GM12864 (cell line): ENCODE measurements at places on chromosomes 4 and X.

- no peak for DNase-seq
These were observed 119.0 kb downstream of the APBB2 start for GRCh38 chr4:41095192-41095872.

DNA sequence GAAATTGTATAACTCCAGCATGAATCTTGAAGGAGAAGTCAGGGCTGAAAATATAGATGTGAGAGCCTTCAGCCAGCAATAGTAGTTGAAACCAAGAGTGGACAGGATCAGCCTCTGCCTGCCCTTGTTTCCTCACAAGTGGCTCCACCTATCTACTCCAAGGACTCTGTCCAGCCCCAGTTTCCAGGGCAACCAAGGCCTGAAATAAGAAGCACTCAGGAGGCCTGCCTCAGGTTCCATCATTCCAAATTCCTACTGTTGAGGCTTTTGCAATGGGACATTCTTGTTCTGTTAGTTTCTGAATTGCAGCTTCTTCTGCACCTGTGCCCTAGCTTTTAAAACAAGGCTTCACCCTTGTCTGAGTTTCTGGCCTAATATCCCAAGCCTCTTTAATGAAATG lies 41.6 kb downstream of the TRPC5OS start:
- DNase-seq: no peak

- no peak for DNase-seq
These were observed 15.3 kb downstream of the TKTL1 start for GRCh38 chrX:154310616-154311536.

- DNase-seq: no peak
These were observed 2.2 kb upstream of the MSANTD1 start for GRCh38 chr4:3246458-3247398.

DNA sequence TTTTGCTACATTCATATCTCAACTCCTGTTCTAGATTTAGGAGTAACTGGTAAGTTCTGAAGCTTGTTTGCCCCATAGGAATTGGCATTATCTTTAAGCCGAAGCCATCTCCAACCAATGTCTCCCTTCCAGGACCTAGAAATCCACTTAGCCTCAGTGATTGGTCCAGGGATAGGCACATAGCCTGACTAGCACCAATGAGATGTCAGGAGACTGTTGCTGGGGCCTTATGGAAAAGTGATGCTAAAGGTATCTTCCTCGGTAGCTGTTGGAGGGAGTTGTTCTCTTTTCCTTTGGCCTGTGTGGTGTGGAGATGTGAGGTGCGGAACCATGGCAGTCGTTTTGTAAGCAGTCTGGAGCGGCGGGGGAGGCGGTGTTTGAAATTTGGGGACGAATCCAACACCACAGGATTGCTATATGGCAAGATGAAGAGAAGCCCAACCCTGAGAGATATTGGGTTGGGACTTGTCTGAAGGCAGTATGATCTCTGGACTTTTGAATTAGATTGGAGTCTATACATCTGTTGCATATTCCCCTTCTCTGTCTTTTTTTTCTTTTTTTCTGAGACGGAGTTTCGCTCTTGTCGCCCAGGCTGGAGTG lies 109.8 kb upstream of the ATP6AP2 start:
- DNase-seq: no peak

GRCh38 chrX:103663981-103664762 lies 22.3 kb downstream of the MORF4L2 start:
- DNase-seq: no peak

DNA sequence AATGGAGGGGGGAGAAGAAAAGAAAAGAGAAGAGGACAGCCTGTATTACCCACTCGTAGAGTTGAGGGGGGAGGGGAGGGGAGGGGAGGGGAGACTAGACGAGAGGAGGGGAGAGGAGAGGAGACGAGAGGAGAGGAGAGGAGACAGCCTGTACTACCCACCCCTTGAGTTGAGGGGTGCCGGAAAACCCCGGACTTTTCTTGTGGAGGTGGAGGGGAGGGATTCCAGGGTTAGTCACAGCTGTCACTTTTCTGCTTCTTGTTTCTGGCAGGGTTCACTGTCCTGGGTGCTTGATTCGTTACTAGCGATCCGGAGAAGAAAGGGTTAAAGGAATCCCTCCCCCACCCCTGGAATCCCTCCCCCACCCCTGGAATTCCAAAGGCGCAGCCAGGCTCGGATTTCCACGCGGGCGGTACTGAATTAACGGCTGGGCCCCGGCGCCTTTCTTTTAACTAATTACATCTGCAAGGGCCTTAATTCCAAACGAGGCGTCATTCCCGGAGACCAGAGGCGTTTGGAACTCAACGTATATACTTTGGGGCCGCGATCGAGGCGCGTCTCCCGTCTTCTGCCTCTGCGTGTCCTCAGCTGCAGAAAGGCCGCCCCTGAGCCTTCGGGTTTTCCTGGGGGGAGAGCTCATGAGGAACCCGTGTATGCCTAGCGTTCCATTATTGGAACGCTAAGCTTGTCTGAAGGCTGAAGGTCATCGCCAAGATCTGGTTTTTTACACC lies 20.1 kb upstream of the CSF2RA start:
- no peak for DNase-seq

- DNase-seq: no peak
These were observed 381.7 kb downstream of the GPAT3 start for GRCh38 chr4:83917572-83917971.

- no peak for DNase-seq
These were observed 75.0 kb upstream of the SORBS2 start for GRCh38 chr4:185886832-185887524.

DNA sequence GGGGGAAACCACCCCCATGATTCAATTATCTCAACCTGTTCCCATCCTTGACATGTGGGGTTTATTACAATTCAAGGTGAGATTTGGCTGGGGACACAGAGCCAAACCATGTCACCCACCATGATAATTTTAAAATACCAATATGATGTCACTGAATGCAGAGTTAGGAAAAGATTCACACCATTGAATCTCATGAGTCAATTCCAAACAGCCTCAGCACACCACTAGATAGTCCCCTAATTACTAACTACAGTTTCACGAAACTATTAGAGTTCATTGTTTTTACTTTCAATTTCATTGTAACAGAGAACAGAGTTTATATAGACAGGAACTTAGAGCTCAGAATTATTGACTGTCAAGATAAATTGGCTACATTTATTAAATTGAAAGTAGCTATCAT lies 410.2 kb downstream of the FAM47A start:
- no peak for DNase-seq

- no peak for DNase-seq
These were observed 11.8 kb upstream of the ELF2 start for GRCh38 chr4:139188648-139189416.

- no peak for DNase-seq
These were observed 201.1 kb downstream of the STPG2 start for GRCh38 chr4:97942137-97942536.

DNA sequence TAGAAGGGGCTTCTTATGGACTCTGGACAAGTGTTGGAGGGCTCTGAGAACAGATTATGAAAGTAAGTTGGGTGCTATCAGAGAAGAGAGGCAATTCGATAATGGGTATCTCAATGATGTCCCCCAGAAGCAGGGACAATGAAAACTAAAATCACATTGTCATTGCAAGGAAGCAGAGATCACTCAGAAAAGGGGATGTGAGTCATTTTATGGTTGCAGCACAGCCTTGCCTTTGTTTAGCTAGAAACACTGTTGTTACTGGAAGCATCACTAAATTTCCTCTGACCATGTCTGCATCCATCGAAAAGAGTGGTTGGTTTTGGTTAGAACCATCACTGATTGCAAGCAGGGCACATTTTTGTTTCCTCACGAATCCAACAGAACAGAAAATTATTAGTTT lies 246.8 kb upstream of the NWD2 start:
- DNase-seq: no peak

DNA sequence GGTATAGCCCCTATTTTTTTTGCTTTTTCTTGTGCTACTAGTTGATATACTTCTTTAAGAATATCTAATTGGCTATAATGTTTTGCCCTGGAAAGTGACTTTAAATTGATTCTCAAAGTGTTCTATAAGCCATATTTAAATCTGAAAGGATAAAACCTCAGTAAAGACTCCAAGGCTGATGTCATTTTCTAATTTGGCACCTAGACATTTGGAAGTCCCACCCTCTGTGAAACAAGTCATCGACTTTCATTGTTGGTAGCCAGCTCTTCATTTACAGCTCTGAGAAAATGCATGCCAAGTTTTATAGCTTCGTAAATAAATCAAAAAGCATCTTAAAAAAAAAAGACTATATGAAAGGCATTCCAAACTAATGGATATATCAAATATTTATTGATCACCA lies 18.0 kb upstream of the STAG2 start:
- no peak for DNase-seq

DNA sequence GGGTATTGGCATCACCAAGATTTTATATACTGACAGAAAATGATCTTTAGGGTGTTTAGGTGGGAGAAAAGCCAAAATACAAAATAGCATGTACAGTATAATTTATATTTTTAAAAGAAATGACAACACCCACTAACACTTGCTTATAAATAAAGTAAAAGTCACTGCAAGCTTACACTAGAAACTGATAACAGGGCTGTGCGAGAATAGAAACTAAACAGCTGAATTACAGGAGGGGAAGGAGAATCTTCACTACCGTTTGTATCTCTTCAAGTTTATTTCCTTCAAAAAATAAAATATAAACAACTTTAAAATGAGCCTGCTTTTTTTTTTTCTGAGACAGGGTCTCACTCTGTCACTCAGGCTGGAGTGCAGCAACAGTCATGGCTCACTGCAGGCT lies 22.8 kb downstream of the GRSF1 start:
- no peak for DNase-seq

- DNase-seq: no peak
These were observed 882.6 kb upstream of the GRIA3 start for GRCh38 chrX:122301491-122301890.

GRCh38 chrX:16666541-16666940 lies 16.6 kb downstream of the S100G start:
- DNase-seq: no peak
